ENCODE measurements at places on chromosomes 4 and X.

GRCh38 chr4:120865985-120866384 is 56.5 kb downstream of the PRDM5 start:
- no peak for DNase-seq

DNA sequence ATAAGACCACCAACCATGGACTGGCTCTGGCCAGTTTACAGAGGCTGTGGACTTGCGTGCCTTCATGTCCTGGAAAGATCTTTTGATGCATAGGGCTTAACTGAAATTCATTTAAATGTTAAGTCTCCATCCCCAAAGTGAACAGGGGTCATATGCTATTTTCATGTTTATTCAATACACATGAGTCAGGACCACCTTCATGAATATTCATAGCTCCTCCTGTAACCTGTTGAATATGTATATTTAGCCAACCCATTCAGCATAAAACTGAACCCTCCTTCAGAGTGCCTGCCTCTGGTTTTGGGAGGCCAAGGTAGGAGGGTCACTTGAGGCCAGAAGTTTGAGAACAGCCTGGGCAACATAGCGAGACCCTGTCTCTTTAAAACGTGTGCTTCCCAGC is 7.1 kb downstream of the CTPS2 start:
- no peak for DNase-seq

GRCh38 chrX:13081395-13082205 is 37.2 kb upstream of the FAM9C start:
- no peak for DNase-seq

GRCh38 chr4:5843573-5844530 is 49.0 kb downstream of the CRMP1 start:
- no peak for DNase-seq

DNA sequence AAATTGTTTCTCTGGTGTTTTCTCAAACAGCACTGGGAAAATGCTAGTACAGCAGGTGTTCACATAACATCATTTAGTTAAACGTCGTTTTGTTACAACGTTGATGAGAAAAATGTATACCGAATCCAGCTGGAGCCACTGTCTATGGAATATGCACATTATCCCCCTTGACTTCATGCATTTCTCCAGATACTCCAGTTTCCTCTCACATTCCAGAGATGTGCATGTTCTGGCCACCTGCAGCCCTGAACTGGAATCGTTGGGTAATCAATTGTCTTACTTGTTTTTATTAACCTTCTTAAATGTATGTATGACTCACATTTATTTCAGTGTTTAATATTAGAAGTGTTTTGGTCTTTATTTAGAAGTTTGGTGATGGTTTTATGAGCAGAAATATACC is 18.4 kb upstream of the ODAM start:
- DNase-seq: no peak

- no peak for DNase-seq
These were observed 12.7 kb upstream of the GCNA start for GRCh38 chrX:71565474-71566041.

- DNase-seq: no peak
These were observed 27.1 kb upstream of the SPANXN4 start for GRCh38 chrX:142998447-142999198.

- DNase-seq: peak; percentile 2
These were observed 404.0 kb upstream of the F9 start for GRCh38 chrX:139126493-139126892.

- no peak for DNase-seq
These were observed 294.8 kb downstream of the HS3ST1 start for GRCh38 chr4:11133868-11134267.

DNA sequence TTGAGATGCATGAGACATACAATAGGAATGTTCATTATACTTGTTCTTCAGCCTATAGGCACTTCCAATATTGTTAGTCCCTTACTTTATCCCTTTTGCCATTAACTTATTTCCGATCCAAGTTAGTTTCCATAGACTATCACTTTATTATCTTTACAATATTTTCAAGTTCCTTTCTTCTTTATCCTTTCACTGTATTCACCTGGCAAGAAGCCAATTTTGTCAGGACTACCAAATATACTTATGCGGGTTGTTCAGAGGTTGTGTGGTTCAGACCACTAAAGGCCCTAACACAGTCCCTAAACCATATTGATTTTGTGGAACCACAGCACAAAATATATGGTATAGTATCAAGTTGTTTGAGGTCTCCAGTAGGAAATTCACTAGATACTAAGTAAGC is 245.0 kb upstream of the HTR2C start:
- no peak for DNase-seq

GRCh38 chrX:154840856-154841255 is 6.4 kb upstream of the SMIM9 start:
- DNase-seq: peak; percentile 45

- no peak for DNase-seq
These were observed 1525.7 kb upstream of the TENM3 start for GRCh38 chr4:180717451-180718033.

- DNase-seq: no peak
These were observed 167.9 kb upstream of the ZFP42 start for GRCh38 chr4:187827631-187828030.

GRCh38 chrX:132958091-132958703 is at the start of gene HS6ST2:
TSS of gene HS6ST2 (minus strand) at chrX:132958629.
- peak; percentile 67 for DNase-seq

- no peak for DNase-seq
These were observed 12.8 kb downstream of the AFF1 start for GRCh38 chr4:86947501-86948120.

GRCh38 chrX:22159071-22159470 is 113.6 kb upstream of the CBLL2 start:
- no peak for DNase-seq

All from SK-N-SH (cell line).